ENCODE measurements at places on chromosomes 2 and 18. TPM values are rescaled to one million over a fixed set of nuclear protein-coding genes. Genes with fewer than 3 reads are reported as not detected.

ERICH2 gene
- total RNA-seq = not detected

LRRC30 gene
- not detected for total RNA-seq

ARPC2 gene
- 714 TPM for total RNA-seq

SFT2D3 gene
- 4.0 TPM for total RNA-seq

CELF4 gene
- total RNA-seq = not detected

NT5DC4 gene
- total RNA-seq = not detected

CYS1 gene
- not detected for total RNA-seq

GPBAR1 gene
- 0.53 TPM for total RNA-seq

RPIA gene
- 2.0 TPM for total RNA-seq

PROC gene
- total RNA-seq = not detected

HRH4 gene
- total RNA-seq = not detected

FEV gene
- total RNA-seq = not detected

C2orf78 gene
- total RNA-seq = not detected

ABCA12 gene
- total RNA-seq = 0.29 TPM

PARD3B gene
- total RNA-seq = 6.0 TPM

RUFY4 gene
- total RNA-seq = not detected

Measured in myometrial cell (primary cell).